ENCODE measurements at places on chromosomes 2 and 18.

DNA sequence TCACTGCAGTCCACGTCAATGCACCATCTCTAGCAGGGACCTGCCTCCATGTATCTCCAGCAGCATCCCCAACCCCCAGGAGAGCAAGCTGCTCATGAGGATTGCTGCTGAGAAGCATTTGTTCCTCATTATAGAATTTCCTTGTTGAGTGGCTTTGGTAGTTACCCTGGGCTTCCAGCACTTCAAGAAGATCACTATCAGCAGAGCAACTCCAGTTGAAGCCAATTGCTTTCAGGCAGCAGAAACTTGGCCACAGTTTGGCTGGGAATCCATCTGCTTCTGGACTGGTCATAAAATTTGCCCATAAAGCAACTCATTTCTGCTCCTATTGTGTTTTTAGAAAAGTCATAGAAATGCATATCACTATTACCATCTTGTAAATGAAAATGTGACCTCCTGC lies 17.4 kb downstream of the TRPM8 start:
- no peak for DNase-seq

GRCh38 chr2:68888038-68888704 lies 17.0 kb upstream of the BMP10 start:
- DNase-seq, result no peak

DNA sequence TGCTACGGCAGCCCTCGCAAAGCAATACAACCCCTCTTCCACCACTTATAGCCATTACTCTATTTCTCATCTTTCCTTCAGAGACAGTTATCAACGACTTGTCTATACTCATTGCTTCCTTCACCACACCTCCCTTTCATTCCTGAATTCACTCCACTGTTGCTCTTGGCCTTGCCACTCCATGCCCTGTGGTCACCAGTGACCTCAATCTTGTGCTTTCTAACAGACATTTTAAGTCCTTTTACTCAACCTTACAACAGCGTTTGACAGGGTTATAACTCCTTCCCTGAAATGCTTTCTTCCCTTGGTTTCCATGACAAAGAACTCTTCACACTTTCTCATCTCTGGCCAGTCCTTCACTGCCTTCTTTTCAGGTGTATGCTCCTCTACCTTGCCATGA lies 90.6 kb upstream of the CCDC141 start:
- DNase-seq, result no peak

GRCh38 chr18:58695772-58696171 lies 24.5 kb downstream of the MALT1 start:
- DNase-seq, result no peak

DNA sequence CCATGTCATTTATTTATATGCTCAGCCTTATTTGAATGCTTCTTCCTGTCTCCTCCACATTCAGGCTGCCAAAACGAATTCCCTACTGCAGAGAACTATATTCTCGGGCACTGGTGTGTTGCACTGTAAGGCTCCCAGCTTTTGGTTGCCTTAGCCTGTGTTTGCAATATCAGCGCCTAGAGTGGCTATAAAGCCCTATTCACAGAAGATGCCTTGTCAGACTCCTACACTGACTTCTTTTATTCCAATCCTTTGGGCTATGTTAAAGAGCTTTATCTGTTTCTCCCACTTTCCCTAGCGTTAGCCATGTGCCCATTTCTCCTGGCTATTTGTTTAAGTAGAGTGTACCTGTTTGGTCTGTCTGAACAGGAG lies 62.4 kb upstream of the EHBP1 start:
- DNase-seq, result no peak

DNA sequence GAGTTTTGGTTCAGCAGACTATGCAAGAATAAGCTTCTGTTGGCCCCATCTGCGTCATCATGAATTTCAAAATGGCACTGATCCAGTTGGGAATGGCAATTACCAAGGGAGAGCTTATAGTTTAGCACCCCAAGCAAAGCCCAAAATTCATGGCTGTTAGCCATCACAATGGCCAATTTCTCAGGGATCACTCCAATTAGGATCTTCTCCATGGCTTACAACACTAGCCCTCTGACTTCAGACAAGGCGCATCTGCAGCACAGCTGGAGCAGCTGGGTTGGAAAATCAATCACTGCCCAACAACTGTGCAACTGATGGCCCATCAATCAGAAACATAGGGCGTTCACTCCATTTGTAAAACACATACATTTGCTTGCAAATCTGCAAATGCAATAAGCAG lies 273.6 kb downstream of the SRBD1 start:
- no peak for DNase-seq

DNA sequence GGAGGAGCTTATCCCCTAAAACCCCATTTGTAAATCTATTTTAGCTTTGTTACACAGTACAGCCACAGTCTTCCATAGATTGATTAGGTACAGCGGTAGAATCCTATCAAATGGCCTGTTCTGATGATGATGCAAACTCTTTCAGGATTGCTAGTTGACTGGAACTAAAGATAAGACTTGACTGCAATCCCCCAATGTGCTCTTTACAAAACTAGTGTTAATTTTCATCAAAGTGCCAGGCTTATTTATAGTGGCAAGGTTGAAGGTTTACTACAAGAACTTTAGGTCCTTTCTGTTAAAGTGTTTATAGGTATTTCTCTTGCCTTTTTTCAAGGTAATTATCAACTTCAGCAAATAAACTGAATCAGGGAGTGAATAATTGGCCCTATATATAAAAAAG lies 9.0 kb upstream of the OTX1 start:
- no peak for DNase-seq

DNA sequence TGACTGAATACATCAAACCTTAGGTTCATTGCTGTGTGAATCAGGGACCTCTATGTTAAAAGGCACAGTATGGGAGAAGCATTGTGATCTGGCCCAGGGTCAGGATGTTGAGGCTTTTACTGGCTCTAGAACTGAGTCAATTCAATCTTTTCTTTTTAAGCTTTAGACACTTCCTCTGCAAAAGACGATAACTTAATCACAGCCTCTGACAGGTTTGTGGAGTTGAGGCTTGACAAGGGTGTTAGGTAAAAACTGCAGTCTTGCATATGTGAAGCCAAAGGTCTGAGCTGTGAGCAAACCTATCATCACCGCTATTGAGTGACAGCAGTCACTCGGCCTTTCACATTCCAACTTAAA lies 17.3 kb upstream of the ARHGAP25 start:
- DNase-seq, result no peak

DNA sequence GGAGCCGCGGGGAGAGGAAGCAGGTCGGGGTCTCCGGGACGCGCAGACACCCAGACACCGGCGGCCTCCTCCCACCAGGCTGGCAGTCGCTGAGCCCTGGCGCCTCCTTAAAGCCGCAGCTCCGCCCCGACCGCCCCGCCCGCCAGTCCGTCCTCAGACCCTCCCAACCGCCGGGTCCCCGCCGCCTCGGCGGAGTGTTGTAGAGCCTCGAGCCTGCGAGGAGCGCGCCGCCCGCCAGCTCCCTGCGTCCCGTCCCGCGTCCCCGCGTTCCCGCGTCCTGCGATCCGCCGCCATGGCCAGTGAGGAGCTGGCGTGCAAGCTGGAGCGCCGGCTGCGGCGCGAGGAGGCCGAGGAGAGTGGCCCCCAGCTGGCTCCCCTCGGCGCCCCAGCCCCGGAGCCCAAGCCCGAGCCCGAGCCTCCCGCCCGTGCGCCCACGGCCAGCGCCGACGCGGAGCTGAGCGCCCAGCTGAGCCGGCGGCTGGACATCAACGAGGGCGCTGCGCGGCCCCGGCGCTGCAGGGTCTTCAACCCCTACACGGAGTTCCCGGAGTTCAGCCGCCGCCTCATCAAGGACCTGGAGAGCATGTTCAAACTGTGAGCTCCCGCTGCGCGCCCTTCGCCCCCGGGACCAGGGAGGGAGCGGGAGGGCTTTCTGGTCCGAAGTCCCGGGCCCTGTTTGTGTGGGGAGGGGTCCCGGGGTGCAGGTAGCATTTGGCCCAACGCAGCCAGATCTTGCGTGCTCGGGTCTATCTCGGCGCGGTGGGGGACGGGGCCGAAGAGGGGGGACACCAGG lies at the start of gene EFHD1:
EFHD1 (plus strand) TSS at position 192 of the 793 bp plus-strand sequence; CDS start at position 293, 101 bp downstream.
- DNase-seq, result peak; percentile 76

DNA sequence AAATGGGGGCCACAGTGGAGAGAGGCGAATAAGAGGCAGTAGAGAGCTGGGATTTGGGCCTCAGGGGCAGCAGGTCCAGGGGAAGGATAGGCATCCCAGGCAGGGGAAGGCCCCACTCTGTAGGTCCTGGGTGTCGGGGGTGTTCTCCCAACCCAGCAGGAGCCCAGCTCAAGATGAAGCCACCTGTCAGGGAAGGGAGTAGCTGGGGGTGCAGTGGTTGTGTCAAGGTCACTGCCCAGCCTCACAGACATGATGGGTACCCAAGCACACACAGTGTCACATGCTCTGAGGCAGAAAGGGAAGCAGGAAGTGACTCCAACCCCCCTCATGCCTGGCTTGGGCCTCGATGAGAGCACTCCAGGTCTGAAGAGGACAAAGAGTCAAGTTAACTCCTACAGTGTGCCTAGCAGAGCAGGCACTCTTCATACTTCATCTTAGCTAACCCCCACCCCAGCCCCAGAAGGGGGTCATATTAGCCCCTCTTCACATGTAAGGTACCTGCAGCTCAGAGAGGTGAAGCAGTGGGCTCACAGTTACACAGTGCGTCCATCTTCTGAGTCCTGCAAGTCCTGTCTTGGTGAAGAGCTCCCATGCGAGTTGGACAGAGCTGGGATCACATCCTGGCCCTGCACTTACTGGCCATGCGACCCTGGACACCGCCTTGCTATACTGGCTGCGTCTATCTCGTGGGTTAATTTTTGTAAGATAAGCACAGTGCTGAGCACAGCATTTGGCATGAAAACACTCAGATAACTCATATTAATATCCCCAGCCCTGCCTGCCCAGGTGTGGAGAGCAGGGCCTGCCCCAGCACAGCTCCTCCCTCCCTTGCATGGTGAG lies 72.6 kb upstream of the DAPL1 start:
- DNase-seq, result no peak

GRCh38 chr2:149808556-149808955 lies 221.0 kb upstream of the MMADHC start:
- DNase-seq, result no peak

- peak; percentile 85 for DNase-seq
Measured at GRCh38 chr2:231680992-231681852, 27.1 kb upstream of the PTMA start.

DNA sequence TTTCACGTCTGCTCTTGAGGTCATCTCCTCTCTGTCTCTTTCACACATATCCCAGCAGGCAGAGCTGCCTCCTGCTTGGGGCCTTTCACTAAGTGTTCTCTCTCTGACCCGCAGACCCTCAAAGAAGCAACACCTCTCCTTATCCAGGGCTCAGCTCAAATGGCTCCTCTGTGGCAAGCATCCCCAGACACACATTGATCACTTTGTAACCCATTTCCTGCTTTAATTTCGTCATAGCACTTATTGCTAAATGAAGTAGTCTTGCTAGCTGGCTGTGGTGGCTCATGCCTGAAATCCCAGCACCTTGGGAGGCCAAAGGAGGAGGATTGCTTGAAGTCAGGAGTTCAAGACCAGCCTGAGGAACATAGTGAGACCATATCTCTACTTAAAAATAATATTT lies 41.4 kb downstream of the SGPP2 start:
- no peak for DNase-seq

GRCh38 chr2:224331698-224332097 lies 70.2 kb downstream of the FAM124B start:
- no peak for DNase-seq

DNA sequence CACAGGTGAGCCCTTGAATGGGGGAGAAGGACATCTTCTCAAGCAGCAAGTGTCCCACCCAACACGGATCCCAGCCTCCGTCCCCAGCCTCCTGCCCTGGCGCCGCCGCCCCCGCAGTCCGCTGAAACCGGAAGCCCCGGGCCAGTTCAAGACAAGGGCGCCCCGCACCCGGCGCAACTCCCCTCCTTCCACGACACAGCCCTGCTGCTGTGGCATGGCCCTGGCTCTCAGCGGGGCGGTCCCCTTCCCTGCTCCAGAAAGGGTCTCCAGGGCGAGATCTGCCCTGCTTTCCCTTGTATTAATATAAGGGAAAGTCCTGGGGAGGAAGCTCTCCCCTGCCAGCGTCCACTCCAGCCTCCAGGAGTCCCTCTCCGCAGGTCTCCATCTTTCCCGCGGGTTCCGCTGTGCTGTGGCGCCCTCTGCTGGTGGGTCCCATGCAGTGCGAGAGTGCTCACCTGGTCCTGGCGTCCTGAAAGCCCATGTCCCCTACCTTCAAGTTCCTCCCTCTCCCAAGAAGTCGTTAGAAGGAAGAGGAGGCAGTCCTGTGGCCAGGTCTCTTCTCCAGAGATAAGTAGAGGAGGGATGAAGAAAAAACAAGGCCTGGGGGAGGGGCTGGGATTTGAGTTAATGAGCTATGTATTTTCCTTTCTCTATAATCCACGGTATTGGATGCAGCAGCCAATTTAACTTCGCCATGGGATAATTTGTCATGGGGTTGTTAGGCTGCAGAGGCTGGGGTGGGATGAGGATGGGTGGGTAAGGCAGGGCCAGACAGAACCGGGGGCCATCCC lies 176.0 kb downstream of the SMAD2 start:
- DNase-seq, result no peak

DNA sequence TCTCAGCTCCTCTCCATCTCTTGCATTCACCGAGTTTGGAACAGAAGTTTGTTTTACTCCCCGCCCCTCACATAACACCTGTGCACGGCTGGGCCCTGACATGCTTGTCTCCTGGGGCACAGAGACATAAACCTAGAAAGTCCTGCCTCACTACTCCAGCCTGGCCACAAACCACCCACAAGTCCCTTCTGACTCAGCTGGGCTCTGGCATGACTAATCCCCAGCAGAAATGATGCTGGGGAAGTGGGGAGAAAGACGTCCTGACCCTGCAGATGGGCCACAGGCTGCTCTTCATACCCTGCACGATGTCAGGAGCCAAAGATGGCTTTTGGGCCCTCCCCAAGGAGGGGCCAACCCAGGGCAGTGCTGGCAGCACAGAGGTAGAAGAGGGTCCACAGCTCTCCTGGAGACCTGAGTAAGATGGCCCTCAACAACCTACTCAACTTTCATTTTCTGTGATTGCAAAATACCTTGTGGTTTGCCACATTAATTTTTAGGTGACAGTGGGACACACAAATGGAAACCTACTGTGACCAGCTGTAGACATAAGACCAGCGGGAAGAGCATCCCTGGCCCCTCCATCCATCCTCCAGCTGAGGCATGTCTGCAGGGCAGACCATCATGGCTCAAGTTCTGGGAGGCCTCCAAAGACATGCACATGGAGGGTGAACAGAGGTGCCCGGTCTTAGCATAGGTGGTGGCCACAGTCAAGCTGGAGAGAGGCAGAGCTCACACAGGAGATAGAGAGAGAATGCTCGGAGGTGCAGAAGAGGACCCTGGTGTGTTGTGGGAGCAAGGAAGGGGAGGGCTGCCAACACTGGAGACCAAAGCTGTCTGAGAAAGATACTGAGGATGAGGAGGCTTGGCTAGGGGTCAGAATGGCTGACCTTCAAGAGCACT lies 40.0 kb downstream of the DNMT3A start:
- peak; percentile 82 for DNase-seq

DNA sequence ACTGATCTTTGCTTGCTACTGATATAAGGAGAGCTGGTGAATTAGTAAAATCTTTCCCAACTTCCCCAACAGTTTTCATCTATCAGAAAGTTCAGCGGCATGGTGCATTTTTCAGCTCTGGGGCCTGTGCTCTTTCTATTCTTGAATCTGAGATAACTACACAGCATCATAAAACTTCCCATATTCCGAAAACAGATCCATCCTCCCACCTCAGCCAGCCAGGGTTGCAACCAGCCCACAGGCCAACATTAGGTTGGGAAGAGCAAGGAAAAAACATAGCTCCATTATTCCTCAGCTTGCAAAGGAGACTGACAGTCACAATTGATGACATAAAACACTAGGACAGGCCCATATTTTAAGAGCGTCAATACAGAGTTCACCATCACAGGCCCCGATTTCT lies 297.2 kb downstream of the SETBP1 start:
- no peak for DNase-seq
